CD14-positive monocyte (primary cell): ENCODE measurements at places on chromosomes 11 and 22. TPM values are rescaled to one million over a fixed set of nuclear protein-coding genes. Genes with fewer than 3 reads are reported as not detected.
A peak's percentile ranks its signal among the peaks of the same experiment; 100 is the strongest.

- no peak for DNase-seq
Observed at GRCh38 chr11:14522801-14523200, 2.6 kb upstream of the PSMA1 start.

DNA sequence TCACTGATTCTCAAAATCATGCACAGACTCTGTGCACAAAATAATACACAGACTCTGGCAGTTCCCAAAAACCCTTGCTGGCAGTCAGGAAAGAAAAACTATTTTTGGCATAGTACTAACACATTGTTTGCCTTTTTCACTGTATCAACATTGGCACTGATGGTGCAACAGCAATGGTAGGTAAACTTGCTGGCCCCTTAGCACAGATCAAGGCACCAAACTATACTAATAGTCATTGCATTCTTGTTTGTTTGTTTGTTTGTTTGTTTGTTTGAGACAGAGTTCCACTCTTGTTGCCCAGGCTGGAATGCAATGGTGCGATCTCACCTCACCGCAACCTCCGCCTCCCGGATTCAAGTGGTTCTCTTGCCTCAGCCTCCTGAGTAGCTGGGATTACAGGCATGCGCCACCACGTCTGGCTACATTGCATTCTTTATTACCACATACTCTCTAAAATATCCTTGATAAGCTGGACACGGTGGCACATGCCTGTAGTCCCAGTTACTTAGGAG, 81.0 kb upstream of the SLC6A5 start:
- no peak for DNase-seq

Gene RCE1
- 20.3 TPM for polyA plus RNA-seq

- DNase-seq, result peak; percentile 93
Observed at GRCh38 chr11:78419327-78419726, 1.7 kb upstream of the GAB2 start.

GRCh38 chr11:100525197-100525596, 161.9 kb upstream of the ARHGAP42 start:
- DNase-seq, result no peak

GRCh38 chr11:14904745-14905103, 12.7 kb upstream of the CYP2R1 start:
- DNase-seq, result peak; percentile 73

GRCh38 chr11:1219446-1219833, 3.4 kb upstream of the MUC5B start:
- DNase-seq, result no peak

Gene SMCO4
- 242 TPM for polyA plus RNA-seq

Gene OR51B4
- not detected in 2 replicates for polyA plus RNA-seq

DNA sequence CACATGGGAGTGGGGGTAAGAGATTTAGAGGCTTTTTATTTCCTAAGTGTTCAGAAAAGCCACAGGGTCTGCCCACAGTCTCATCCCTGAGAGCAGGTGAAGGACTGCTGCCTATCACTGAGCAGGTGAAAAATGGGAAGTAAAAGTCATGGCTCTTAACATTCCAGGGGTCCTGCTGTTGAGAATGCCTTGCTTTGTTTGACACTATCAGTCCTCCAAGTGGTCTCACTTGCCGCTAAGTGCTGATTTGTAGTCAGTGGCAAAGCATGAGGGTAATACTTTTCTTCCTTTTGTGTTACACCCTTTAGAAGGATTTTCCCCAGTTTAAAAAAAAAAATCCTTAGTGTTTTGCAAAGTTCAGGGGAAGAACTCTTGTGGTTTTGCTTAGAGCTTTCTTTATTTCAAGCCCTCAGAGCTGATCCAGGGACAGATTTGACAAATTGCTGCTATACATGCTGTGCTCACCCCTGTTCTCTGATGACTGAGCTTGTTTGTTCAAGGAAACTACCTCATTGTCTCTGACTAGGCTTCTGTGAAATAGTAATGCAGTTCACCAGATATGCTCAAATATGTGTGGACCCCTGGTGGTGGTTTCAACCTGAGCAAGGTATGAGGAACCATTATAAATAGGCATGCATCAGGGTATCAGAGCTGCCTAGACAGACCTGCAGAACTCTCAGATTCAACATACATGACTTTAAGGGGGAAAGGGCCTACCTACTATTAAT, 141.0 kb downstream of the ARHGAP42 start:
- DNase-seq, result no peak

Gene MLC1
- 1.8 TPM for polyA plus RNA-seq

DNA sequence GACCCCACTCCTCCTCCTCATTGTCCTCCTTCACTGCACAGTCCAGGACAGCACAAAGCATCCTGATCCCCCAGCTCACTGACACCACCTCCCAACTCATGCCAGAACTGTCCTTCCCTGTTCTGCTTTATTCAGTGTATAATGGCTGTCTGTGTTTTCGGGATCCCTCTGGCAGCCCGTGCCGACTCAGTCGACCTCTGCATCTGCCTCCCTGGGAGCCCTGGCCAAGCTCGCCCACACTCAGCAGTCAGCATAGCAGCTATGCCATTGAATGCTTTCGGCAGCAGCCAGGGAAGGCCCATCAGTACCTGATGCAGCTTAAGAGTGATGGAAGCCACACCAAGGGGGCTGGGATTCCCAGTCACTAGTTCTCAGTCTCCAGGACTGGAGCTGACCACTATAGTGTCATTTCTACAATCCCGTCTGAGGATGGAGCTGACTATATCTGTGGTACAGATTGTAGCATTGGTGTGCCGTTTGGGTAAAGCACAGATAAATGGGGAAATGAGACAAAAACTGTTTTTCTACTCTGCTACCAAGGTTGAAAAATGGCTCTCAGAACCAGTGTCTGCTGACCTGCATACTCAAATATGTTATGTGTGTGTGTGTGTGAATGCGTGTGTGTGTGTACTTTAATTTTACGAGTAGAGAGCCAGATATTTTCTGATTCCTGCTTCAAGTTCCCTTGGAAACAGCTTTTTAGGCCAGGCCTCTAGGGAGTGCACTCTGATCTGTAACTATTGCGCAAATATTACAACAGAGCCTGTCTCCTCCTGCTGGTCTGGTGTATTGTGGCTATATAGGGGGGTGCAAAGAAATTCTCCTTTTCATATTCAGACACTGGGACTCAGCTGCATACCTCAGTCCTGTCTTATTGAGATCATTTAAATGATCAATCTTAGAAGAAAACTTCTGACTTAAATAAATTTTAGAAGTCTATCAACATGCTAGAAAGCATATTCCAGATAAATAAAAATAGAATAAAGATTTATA, 78.8 kb upstream of the TOP3B start:
- DNase-seq, result peak; percentile 94

DNA sequence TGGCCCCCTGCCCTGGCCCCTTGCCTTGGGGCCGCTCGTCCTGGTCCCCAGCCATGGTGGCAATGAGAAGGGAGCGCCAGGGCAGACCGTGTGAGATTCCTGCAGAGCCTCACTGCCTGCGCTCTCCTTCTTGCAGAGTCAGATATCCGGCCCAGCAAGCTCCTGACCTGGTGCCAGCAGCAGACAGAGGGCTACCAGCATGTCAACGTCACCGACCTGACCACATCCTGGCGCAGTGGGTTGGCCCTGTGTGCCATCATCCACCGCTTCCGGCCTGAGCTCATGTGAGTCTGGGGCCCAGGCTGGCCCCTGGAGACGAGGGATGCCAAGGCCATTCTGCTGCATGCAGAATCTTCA, 114.1 kb downstream of the MICAL2 start:
- DNase-seq, result peak; percentile 83

- no peak for DNase-seq
Observed at GRCh38 chr11:123509737-123510578, 79.9 kb downstream of the GRAMD1B start.

GRCh38 chr11:70141486-70142220, 61.4 kb upstream of the FADD start:
- DNase-seq, result no peak

DNA sequence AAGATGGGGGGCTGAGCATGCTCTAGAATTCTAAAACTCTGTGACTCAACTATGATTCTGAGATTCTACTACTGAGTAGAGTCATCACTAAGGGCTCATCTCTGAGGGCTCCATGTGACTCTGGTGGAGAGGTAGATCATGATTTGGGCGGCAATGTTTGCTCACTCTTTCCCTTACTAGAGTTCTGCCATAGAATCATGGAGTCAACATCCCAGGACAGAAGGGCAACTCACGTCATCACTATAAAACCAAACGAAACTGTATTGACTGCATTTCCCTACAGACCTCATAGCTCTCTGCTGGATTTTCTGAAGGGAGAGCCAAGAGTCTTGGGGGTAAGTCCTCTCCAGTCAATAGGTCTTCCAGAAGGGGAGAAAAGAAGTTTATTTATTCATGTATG, at the start of gene MS4A14:
TSS of gene MS4A14 (plus strand) at position 78 of the 400 bp plus-strand sequence. CDS start at position 198, 120 bp downstream.
- DNase-seq, result peak; percentile 25

DNA sequence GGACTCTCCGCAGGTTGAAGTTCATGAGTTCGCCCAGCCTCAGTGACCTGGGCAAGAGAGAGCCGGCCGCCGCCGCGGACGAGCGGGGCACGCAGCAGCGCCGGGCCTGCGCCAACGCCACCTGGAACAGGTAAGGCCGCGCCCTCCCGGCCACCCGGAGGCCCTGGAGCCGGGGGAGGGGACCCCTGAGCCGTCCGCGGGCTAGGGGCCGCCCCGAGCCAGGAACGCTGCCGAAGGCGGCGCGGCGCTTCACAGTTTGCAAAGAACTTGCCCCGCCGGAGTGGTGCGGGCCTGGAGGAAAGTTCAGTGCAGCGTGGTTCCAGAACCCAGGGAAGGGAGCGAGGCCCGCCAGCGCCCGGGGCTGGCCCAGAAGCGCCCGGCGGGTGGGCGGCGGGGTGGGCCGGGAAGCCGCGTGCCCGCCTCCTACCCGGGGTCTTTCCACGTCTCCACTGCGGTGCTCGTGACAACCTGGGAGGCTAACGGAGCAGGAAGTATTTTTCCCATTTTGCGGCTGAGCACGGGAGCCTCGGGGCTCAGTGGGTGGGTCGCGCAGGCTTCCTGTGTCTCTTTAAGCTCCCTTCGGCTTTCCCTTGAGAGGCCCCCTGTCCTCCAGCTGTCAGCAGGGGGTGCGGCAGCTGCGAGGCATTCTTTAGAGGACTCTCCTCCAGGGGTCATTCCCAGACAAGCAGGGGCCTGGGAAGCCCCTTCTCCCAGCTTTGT, 635 bp downstream of the PRR5 start:
- no peak for DNase-seq

DNA sequence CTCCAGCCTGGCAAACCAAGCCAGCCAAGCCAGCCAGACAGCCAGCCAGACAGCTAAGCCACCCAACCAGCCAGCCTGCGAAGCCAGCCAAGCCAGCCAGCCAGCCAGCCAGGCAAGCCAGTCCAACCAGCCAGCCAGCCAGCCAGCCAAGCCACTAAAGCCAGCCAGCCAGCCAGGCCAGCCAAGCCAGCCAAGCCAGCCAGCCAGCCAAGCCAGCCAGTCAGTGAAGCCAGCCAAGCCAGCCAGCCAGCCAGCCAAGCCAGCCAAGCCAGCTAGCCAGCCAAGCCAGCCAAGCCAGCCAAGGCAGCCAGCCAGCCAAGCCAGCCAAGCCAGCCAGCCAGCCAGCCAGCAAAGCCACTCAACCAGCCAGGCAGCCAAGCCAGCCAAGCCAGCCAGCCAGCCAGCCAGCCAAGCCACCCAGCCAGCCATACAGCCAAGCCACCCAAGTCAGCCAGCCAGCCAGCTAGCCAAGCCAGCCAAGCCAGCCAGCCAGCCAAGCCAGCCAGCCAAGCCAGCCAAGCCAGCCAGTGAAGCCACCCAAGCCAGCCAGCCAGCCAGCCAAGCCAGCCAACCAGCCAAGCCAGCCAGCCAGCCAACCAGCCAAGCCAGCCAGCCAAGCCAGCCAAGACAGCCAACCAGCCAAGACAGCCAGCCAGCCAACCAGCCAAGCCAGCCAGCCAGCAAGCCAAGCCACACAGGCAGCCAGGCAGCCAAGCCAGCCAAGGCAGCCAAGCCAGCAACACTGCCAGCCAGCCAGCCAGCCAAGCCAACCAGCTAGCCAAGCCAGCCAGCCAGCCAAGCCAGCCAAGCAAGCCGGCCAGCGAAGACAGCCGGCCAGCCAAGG, 29.7 kb downstream of the CCT8L2 start:
- DNase-seq, result no peak

DNA sequence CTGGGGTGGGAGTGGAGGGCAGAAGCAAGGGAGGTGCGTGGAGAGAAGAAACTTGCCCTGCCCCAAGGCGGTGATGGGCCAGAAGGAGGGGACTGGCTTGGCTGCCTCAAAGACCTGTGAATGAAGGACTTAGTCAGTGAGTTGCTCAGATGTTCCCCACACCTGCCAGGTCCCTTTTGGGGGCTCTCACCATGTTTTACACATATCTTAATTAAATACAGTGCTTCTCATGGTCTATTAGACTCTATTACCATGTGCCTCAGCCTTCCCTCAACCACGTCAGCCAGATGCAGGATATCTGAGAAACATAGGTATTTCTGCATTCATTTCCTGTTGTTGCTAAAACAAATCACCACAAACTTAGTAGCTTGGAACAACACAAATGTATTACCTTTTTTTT, 429.5 kb downstream of the BUD13 start:
- no peak for DNase-seq

DNA sequence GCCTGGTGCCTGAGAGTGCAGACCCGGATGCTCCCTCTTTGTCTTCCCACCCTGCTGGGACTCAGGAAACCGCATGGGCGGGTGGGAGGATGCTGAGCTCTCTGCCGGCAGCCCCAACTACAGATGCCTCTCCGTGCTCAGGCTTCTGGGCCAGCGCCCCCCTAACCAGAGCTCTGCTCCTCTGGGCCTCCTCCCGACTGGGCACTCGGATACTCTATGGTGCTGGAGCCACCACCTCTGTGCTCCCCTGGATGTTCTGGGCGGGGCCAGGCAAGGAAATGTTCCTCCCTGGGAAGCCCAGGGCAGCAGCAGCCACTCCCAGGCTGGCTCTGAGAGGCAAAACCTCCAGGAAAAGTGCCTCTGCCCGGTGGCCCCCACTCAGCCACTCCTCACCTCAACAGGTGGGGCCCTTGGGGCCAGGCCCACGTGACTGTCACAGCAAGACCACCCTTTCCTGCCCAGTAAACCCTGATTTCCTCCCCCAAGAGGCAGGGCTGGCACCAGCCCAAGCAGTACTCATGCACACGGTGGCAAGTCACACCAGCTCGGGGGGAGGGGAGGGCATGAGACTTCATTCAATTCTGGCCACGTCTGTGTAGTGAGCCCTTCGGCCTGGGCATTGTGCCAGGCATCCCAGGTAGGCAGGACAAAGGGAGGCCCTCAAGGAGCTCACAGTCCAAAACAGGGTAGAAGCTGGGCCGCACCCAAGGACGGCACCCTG, 54.7 kb upstream of the TCF20 start:
- no peak for DNase-seq

DNA sequence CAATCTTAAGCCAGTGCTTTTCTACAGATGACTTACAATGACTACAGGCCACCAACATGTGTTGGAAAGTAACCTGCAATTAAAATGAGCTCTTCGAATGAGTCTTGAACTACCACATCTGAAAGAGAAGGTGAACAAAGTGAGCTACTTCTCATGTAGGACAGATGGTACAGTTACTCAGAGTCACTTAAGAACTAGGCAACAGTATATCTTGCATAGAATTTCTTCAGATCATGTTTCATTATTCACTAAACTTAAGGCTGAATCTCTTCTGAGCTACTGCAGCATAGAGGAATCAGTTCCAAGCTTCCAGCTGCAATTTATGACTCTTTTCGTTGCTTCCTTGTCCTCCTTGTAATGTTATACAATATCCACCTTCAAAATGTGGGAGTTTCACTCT, 270.9 kb downstream of the TTC28 start:
- DNase-seq, result no peak

Gene ARHGAP20
- polyA plus RNA-seq, result not detected

Gene MS4A1
- 1.3 TPM for polyA plus RNA-seq
